ENCODE measurements at places on chromosomes 6 and 20.
A peak's percentile ranks its signal among the peaks of the same experiment; 100 is the strongest.

DNA sequence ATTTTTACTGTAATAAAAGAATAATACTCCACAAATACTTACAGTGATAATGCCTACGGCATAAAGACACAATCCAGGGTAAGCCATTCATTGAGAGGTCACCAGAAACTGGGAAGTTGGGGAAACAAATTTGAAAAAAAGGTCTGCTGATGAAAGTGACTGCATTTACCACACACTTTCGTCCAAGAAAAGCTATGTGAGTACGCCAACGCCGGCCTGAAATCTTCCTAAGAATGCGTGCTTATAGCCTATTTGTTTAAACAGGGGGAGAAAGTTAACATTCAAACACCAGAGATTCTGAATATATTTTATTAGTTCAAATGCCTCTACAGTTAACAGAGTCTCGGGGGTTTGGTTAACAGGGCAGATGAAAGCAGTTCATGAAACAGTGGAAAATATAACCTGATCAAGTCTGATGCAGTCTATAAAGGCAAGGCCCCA, 657 bp upstream of the LTV1 start:
- DNase-seq, result no peak

DNA sequence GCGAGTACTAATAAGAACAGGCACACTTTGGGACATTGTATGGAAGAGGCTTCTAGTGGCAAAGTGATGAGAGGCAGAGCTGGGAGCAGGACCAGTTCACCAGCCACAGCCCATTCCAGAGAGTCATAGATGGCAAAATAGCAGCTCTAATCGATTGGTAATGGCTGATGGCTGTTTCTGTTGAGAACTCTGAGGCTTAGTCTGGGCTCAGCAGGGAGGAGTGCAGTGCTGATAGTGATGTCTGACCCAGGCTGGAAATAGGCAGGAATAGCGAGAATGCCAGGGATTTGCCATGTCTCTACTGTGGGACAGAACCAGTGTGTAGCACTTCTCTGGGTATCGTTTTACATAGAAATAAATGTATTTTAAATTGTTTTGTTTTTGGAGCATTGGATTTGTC, 620.0 kb upstream of the FLRT3 start:
- DNase-seq, result no peak

- DNase-seq, result peak; percentile 63
Observed at GRCh38 chr20:44069203-44070011, 117.6 kb downstream of the JPH2 start.

DNA sequence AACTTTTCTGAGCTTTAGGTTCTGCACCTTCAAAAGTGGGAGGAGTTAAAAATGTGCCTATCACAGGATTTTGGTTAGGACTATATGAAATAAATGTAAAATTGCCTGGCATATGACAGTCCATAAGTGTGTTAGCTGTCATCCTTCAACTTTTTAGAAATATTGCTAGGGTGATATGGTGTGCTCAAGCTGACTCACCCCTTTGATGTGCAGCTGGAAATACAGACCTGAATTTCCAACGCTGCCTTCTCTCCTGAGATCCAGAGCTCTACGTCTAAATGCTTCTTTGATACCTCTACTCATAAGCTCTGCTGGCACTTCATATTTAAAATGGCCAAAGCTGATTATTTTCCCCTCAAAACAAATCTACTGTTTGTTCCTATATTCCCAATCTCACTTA, 2.7 kb downstream of the SLC35B3 start:
- no peak for DNase-seq

DNA sequence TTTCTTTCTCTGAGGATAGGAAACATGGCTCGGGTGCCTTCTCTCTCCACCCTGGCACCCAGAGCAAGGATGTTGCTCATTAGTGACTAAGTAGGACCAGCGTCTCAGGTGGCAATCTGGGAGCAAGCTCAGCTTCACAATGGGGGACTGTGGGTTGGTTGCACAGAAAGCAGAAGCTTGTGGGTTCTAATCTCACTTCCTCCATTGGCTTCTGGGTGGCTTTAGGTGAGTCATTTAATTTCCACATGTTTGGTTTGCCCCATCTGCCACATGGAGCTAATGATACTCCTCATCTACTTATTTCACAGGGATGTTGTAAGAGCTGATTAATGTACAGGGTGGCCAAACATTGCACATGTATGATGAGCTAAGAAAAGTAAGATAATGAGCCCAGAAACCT, 54.8 kb upstream of the AKIRIN2 start:
- no peak for DNase-seq

- no peak for DNase-seq
Observed at GRCh38 chr6:11535801-11536230, 1.7 kb upstream of the TMEM170B start.

DNA sequence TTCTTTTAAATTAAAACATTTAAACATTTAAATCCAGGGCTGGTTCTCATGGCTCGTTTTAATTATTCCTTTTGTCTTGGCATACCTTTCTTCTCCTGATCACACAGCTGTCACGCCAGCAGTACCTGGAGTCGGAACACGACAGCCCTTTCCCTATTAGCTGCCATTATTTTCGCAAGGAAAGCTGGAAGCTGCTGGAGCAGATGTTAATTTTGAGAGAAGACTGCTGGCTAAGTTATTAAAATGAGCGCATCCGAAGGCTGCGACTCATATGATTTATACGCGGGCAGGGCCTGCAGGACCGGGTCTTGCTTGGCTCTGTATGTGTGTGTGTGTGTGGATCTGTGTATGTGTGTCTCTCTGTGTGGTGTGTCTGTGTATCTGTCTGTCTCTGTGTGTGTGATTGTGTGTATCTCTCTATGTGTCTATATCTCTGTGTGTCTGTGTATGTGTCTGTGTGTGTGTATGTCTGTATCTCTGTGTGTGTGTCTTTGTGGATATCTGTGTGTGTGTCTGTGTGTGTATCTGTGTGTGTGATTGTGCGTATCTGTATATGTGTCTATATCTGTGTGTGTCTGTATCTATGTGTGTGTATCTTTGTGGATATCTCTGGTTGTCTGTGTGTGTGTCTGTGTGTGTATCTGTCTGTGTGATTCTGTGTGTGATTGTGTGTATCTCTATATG, 191.5 kb downstream of the CDH4 start:
- no peak for DNase-seq

- DNase-seq, result no peak
Observed at GRCh38 chr6:162377735-162378134, 349.8 kb downstream of the PRKN start.

DNA sequence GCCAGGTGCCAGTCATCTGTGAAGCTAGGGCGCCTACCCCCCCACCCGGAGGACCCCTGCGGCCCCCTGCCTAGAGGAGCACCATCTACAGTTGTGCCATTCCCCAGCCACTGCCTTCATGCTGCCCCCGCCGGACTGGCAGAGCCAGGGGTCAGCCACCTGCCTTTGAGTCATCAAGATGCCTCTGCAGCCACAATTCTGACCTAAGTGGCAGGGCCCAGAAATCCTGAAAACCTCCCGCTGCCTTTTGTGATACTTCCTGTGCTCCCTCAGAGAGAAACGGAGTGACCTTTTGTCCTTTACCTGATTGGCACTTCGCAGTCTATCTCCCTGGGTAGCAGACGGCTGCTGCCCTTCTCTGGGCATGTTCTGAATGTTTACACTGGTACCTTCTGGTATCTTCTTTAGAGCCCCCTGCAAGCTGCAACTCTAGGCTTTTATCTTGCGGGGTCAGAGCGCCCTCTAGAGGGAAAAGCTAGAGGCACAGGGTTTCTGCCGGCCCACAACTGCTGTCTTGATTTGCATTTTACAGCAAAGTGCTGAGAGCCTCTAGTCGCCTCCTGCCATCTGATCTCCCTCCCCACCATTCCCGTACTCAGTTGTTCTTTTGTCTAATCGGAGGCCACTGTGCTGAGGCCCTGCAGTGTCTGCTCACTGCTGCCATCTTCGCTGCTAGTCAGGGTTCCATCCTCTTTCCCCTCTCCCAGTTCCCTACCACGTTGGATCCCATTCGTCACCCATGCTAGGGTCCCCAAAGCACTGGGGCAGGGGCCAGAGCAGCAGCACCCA, 26.9 kb downstream of the SPATA2 start:
- no peak for DNase-seq

DNA sequence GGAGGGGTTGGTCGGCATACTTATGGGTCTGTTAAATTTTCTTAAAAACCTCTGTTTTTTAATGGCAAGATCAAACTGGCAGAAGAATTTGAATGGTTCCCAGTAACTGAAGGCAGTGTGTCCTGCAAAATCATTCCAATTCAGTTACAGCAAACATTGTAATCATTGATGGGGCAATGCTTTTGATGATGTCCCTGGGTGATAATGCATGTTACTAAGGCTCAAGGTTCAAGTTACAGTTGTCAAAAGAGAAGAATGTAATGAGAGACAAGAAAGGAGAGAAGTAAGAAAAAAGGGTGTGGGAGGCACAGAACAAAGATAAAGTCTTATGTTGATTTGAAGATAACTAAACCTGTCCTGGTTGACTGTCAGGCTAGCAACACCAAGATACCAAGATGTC, 54.9 kb downstream of the CEP162 start:
- DNase-seq, result no peak

- no peak for DNase-seq
Observed at GRCh38 chr6:127576874-127577273, at the start of gene C6orf58. Gene C6orf58, plus strand, starts transcription at chr6:127577174. Its CDS starts 12 bp downstream, at chr6:127577186.

DNA sequence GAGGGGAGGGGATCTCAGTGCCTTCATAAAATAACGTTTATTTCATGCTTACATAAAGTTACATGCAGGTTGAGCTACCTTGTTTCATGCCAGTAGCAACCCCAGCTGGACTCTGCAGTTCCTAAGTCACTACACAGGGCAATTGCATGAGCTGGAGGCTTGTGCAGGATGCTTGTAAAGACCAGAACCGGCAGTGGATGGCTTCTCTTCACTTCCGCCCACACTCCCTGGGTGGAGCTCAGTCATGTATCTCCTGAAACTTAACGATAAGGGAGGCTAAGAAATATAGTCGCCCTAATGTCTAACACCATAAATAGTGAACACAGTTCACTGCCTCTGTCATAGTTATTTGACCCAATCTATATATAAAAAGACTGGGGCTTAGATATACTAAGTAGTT, 99.4 kb upstream of the RAB32 start:
- no peak for DNase-seq

DNA sequence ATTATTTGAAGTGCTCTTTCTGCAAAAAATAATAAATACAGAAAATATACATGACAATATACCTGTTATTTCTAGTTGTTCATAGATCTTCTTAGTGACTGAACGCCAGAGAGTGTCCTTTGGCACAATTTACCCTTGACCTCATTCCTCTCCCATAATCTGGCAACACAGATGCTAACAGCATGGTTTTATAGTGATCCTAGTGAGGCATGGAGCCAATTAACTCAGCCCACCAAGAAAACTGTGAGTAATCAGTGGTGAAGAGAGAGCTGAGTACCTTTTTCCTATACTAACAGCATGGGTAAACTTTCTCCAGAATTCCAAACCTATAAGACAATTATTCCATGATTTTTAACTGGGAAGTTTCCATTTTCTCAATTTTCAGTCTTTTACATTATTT, 61.0 kb downstream of the VGLL2 start:
- no peak for DNase-seq

DNA sequence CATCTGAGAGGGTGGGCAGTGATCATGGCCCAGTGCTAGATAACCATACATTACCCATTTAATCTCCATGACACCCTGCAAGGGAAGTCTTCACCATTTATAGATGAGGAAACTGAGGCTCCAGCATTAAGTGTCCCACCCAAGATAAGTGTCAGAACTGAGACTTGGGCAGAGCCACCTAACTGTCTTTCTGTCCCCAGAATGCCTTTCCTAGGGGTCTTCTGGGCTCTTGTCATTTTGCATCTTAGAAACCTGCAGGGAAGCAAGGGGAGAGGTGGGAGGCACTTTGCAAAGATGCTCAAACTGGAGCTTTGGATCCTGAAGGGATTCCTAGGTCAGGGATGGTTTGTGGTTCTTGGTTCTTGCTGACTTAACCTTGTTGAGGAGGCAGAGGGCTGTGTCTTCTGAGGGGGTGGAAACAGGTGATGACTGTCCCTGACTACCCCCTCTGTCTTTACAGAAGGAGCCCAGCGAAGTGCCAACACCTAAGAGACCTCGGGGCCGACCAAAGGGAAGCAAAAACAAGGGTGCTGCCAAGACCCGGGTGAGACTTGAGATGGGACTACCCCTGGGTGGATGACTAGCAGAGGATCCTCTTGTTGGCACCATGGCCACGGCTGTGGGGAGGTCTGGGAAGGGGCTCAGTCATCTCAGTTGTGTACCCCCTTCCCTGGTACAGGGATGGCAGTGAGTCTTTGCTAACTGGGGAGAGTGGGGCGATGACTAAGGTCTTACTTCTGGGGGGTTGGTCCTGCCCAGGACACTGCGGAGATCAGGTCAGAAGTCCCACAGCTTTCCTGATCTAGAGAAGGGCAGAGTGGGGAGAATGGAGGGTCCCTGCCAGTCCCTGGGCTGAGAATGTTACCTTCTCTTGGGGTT, 5.8 kb downstream of the HMGA1 start:
- DNase-seq, result no peak

DNA sequence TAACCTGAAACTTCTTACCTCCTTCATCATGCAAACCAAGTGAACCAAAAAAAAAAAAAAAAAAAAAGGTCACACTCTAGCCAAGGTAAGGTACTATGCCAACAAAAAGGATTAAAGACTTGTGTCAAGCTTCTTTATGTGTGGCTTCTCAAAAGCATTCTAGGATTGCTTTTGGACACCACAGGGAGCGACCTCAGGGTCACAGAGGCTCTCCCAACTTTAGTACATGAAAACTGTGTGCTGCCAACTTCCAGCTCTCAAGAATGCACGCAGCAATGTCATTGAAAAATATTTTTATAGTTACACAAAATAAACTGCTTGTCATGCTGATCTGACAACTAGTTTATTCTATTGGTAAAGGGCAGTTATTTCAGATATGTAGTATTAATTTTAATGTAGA, 243.8 kb downstream of the PLCB1 start:
- no peak for DNase-seq

DNA sequence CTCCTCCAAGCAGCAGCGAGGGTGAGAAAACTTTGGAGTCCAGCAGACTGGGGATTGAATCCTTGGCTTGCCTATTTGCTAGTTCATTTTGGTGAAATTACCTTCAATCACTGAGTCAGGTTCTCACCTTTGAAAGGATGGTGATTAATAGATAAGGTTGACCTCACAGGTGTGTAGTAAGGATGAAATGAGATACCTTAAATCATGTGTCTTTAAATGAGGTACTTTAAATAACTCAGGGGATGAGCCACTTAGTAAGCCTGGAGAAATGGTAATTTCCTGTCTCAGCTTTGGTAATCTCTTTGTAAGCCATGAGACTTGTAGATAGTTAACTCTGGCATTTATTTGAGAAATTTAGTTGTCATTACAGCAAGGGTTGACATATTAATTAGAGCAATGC, 70.2 kb downstream of the TULP4 start:
- DNase-seq, result no peak

DNA sequence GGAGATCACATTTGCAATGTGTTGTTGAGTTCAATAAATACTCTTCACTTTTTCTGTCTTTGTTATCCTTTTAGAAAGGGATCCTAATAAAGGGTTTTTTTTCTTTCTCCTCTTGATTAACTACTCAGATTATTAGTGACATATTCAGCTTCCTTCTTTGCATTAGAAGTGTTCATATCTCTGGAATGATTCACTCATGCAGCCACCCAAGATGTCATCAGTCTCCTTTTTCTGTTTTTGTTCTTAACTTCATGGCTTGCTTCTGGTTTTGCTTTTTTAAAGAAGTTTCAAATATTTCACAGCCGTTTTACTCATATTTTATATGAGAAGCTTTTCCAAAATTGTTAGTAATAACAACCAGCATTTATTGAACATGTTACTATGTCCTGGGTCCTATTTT, 187.6 kb downstream of the TMEM242 start:
- no peak for DNase-seq

Measured in T-helper 1 cell (primary cell).